GM04503 (cell line): ENCODE measurements at places on chromosomes 6 and 20.

DNA sequence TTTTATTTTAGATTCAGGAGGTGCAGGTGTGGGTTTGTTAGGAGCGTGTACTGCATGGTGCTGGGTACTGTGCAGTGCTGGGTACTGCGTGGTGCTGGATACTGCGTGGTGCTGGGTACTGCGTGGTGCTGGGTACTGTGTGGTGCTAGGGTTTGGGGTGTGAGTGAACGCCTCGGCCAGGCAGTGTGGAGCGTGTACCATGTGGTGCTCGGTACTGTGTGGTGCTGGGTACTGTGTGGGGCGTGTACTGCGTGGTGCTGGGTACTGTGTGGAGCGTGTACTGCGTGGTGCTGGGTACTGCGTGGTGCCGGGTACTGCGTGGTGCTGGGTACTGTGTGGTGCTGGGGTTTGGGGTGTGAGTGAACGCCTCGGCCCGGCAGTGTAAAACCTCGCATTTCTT lies 62.9 kb downstream of the WDR27 start:
- DNase-seq: no peak

DNA sequence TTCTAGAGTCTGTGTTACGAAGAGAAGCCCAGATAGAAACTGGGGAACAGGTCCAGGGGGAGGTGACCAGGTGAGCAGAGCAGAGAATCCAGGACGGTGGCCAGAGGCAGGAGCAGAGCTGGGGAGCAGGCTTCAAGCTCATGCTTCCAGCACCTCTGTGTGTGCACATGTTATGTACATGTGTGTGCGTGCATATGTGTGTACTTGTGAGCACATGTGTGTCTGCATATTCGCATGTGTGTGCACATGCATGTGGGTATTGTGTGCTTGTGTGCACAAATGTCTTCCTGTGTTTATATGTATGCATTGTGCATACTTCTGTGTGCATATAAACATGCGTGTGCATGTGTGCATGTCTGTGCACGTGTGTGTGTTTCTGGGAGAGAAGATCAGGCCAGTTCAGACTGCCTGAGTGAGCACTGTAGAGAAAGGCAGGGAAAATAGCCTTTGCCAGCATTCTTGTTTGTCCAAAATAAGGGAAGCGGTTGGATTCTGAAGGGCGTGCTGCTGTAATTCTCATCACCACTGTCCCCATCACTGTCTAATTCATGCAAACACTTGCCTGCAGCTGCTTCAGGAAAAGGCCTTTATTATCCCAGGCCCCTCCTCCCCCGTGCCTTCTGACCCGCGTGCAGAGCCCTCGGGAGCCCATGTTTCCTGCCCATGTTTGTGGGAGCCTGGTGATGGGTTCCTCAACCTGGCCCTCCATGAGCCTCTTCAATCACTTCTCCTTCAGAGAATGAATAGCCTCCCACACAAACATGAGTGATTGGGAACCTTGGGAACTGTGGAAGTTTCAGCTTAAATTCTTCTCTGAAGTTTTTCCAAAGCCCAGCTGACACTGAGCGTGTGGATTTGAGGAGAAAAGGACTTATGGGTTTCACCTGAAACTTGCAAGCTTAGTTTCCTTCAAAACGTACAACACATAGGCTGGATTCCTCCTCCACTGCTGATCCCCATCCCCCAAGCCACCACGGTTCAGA lies 161.7 kb upstream of the AFDN start:
- no peak for DNase-seq

DNA sequence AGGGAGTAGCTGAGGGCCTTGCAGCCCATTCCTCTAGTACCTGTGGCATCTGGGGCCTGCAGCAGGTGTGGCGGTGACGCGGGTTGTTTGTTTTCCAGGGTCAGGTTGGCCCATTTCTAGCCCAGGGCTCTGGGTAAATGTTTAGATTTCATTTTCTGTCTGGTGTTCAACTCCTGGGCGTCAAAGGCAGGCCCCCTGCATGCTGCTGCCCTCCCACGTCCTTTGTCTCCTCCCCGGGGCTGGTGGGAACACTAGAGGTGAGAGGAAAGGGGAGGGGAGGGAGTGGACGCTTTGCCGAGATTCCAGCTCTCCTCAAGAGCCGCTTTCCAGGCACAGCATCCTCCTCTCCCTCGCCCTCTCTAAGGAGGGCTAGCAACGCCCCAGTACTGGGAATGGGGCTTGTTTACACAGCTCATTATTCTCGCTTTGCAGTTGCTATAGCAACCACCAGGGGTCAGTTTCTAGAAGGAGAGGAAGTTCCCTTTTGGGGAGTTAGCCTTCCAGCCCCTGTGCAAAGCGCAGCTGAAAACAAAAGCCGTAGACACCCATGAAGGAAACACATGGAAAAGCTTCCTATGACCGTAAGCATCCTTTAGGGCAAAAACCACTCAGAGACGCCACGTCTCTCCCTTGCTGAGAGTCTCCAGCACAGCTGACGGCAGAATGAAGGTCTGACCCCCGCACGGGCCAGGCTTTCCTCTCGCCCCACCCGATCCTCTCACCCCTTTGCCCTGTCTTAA lies 170.6 kb downstream of the LY86 start:
- DNase-seq: peak; percentile 12

- no peak for DNase-seq
These were observed 6.0 kb upstream of the PTGIS start for GRCh38 chr20:49573900-49574416.

DNA sequence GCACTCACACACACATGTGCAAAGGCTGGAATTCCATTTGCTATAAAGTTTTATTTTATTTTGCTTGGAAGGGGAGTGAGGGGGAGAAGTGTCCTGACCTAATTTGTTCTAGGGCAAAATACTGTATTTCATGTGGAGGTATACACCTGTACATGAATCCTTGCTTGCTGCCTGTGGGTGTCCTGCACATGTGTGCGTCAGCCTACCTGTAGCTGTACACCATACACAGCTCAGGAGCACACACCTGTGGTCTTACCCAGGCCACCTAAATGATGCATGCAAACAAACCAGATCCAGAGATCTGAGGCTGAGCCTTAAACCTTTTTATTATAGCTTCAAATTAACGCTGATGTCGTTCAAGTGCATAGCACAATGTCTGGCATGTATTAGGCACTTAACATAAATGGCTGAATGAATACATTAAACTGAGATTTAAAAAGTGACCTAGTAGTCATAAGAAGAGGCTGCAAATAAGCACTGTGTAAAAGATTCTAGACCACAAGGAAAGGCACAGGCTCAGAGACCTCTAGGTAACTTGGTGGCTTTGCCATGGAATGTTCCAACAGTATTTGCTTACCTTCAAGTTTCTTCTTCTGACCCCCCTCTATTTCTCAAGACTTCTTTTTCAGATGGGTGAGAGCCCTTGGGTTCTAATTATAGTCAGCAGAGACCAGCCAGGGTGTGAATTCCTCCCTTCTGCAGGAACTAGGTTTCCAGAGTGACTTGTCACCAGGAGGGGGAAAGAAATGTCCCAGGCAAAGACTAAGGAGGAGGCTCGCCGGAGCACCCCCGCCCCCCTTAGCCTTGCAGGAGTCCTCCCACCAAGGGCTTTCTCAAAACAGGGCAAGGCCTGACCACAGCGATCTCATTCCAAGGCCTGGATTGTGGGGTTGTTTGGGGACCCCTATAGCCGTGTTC lies 13.4 kb downstream of the FOXC1 start:
- DNase-seq: no peak

- peak; percentile 34 for DNase-seq
These were observed 54.0 kb downstream of the TMEM242 start for GRCh38 chr6:157269261-157269794.

GRCh38 chr6:155371230-155371629 lies 56.9 kb upstream of the TFB1M start:
- DNase-seq: no peak

- no peak for DNase-seq
These were observed 280.2 kb downstream of the TBC1D7 start for GRCh38 chr6:13048113-13048512.

GRCh38 chr6:154611241-154611640 lies 100.8 kb upstream of the CNKSR3 start:
- no peak for DNase-seq

GRCh38 chr6:168865-169455 lies 123.3 kb upstream of the DUSP22 start:
- no peak for DNase-seq

DNA sequence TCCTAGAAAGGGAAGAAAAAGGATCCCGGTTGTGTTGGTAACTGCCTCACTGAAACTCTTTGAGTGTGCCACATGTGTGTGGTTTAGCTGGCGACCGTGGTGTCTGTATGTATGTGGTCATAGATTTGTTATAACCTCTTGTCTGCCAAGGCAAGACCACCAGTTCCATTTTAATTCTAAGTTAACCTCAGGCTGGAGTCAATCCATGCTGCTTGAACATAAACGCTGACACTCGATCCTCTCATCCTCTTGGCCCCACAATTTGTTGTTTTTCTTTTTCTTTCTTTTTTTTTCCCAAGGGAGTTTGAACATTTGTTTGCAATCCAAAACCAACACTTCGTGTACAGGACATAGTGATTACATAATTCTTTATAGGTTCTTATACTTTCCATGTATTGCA lies 318.9 kb upstream of the JAG1 start:
- DNase-seq: no peak

DNA sequence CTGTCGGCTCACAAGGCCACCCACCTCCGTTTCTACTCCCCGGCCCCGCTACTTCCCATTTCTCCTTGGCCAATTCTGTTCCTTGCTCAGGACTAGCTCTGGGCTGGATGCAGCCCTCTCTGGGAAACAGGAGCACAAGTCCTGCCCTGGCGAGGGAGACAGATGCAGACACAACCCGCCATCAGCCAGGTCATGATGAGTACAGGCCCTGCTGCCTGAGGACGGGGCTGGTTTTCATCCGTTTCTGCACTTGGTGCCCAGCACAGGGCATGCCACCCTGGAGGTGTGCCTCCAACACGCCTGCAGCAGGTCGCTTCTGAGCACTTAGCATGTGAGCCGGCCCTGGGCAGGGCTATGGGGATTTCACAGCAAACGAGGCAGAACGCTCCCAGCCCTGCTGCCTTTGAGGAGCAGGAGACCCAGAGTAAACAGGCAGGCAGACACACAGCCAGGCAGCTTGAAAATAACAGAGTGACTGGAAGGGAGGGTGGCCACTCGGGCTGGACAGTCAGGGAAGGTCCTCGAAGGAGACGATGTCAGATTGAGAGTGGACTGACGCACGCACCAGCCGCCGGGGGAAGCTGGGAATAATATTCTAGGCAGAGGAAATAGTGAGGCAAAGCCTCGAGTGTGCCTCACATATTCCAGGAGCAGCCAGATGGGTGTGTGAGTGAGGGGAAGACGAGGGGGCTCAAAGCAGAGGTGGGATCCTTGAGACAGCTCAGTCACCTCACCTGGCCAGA lies 21.2 kb upstream of the VSTM2L start:
- no peak for DNase-seq

GRCh38 chr6:151121900-151122299 lies 117.9 kb upstream of the AKAP12 start:
- DNase-seq: no peak

GRCh38 chr6:2741756-2742155 lies 9.0 kb downstream of the MYLK4 start:
- DNase-seq: no peak

GRCh38 chr6:31715022-31715958 lies at the start of gene LY6G6D:
Gene LY6G6D, plus strand, starts transcription at chr6:31715348. Its CDS starts 8 bp downstream, at chr6:31715356.
- no peak for DNase-seq

GRCh38 chr6:75102301-75102700 lies 103.6 kb downstream of the COL12A1 start:
- no peak for DNase-seq

DNA sequence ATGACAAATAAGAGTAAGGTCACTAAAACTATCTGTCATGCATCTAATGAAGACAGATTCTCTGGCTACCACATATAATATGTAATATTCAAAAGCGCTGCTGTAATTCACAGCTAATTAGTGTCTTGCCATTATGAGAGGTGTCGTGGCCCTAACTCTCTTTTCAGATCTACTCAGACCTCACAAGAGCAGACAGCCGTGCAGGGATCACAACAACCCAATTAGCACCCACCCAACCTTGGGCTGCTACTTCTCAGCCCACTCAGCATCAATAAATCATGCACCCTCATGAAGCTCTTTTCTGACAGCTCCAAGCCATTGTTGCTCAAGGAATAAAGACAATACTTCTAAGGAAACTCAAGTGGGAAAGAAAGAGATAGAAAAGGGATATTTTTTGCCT lies 61.5 kb downstream of the FRK start:
- DNase-seq: no peak

DNA sequence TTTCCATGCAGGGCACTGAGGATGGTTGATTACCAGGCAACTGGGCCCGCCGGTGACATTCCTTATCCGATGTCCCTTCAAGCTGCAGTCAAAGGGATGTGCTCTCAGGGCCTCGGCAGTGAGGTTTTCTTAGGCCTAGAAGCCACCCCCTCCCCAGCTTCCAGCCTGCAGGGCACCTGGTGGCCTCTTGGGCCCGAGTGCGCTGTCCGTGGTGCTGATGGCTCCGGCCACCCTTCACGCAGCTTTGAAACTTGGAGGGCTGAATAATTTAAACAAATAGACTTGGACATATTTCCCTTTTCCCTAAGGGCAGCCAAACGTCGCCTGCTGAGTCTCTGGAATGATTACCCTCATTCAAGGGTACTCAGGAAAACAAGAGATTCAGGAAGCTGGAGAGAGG lies 8.9 kb upstream of the MLN start:
- DNase-seq: no peak

- DNase-seq: no peak
These were observed 114.8 kb downstream of the CRYBG1 start for GRCh38 chr6:106475284-106475683.

- no peak for DNase-seq
These were observed 3.6 kb upstream of the CEBPB start for GRCh38 chr20:50186987-50187402.

- DNase-seq: no peak
These were observed 39.1 kb upstream of the ARHGAP18 start for GRCh38 chr6:129748901-129749748.

- peak; percentile 89 for DNase-seq
These were observed at the start of the genes NELFE and SKIC2 for GRCh38 chr6:31958741-31959739. Gene NELFE, minus strand, starts transcription at chr6:31958971. Its CDS starts 525 bp downstream, at chr6:31958446. Gene SKIC2, plus strand, starts transcription at chr6:31959175. Its CDS starts 18 bp downstream, at chr6:31959193.

- no peak for DNase-seq
These were observed 20.5 kb upstream of the TBC1D32 start for GRCh38 chr6:121354764-121355163.

- no peak for DNase-seq
These were observed 7.4 kb upstream of the CD83 start for GRCh38 chr6:14110001-14110818.

- no peak for DNase-seq
These were observed 6.7 kb downstream of the PRDM13 start for GRCh38 chr6:99613409-99613704.

DNA sequence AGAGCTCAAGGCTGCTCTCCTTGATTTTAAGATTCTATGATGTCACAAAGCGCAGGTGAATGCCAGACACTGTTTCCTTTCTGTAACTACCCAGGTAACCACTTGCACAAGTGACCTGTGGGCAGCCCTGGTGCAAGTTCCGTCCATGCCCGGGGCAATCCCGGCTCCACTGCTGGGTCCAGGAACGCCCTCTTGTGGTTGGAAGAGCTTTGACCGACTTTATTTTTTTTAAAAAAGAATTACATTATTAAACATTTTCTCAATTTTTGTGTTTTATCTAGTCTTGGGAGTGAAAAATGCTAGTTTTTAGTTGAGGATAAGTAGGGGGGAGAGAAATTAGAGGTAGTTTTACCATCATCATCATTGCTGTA lies 695.2 kb downstream of the QKI start:
- DNase-seq: no peak
